Endodermal cell (in vitro differentiated cells): ENCODE measurements at places on chromosomes 1 and 21. TPM values are rescaled to one million over a fixed set of nuclear protein-coding genes. Genes with fewer than 3 reads are reported as not detected.

FH gene
- total RNA-seq: 61.2 and 65.5 TPM in 2 replicates

CCDC18 gene
- total RNA-seq: 13.8 and 15.6 TPM in 2 replicates

PTPN14 gene
- 64.3 and 72.6 TPM in 2 replicates for total RNA-seq

LCE1B gene
- total RNA-seq: not detected in 2 replicates

NBPF6 gene
- total RNA-seq: not detected in 3 replicates
